ENCODE measurements at places on chromosomes 1 and 21. TPM values are rescaled to one million over a fixed set of nuclear protein-coding genes. Genes with fewer than 3 reads are reported as not detected.

MMP23B gene
- total RNA-seq, result 2.6 TPM

C8A gene
- not detected for total RNA-seq

TMEM240 gene
- not detected for total RNA-seq

HMGCS2 gene
- not detected for total RNA-seq

Data from motor neuron (in vitro differentiated cells).